ENCODE measurements at places on chromosomes 3 and 15.

GRCh38 chr3:12117473-12117872 is 41.2 kb downstream of the TIMP4 start:
- DNase-seq, result no peak
- H3K27me3 ChIP-seq, result no peaks in the 10 kb centered on the region
- H3K27ac ChIP-seq, result no peak overlapping the region
- no peaks in the 10 kb centered on the region for H3K36me3 ChIP-seq

GRCh38 chr3:109643590-109643989 is 306.2 kb upstream of the DPPA4 start:
- H3K36me3 ChIP-seq, result no peaks in the 10 kb centered on the region
- H3K27me3 ChIP-seq, result no peaks in the 10 kb centered on the region
- H3K4me1 ChIP-seq, result no peaks in the 10 kb centered on the region
- H3K27ac ChIP-seq, result no peak overlapping the region
- H3K4me3 ChIP-seq, result no peak overlapping the region
- no peak for DNase-seq

GRCh38 chr3:93910097-93910496 is 63.6 kb downstream of the PROS1 start:
- DNase-seq, result no peak
- H3K27me3 ChIP-seq, result no peaks in the 10 kb centered on the region
- H3K27ac ChIP-seq, result no peak overlapping the region

DNA sequence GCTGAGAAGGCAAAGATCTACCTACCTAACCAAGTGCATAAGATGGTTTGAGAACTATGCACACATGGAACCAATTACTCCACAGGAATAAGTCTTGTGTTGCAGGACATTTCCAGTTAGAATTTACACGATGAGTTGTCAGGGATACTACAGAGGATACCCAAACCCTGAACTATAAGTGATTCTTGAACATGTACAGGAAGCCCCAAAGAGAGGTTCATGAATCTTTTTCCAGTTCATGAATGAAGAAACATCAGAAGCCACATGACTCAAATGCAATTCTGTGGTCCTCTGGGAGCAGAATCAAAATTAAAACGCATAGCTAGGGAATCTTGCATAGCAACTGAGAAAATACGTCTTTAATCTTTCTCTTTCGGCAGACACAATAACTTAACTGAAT is 114.1 kb upstream of the LMCD1 start:
- no peak for DNase-seq
- H3K36me3 ChIP-seq, result no peaks in the 10 kb centered on the region
- H3K4me3 ChIP-seq, result no peak overlapping the region
- no peak overlapping the region for H3K27ac ChIP-seq

DNA sequence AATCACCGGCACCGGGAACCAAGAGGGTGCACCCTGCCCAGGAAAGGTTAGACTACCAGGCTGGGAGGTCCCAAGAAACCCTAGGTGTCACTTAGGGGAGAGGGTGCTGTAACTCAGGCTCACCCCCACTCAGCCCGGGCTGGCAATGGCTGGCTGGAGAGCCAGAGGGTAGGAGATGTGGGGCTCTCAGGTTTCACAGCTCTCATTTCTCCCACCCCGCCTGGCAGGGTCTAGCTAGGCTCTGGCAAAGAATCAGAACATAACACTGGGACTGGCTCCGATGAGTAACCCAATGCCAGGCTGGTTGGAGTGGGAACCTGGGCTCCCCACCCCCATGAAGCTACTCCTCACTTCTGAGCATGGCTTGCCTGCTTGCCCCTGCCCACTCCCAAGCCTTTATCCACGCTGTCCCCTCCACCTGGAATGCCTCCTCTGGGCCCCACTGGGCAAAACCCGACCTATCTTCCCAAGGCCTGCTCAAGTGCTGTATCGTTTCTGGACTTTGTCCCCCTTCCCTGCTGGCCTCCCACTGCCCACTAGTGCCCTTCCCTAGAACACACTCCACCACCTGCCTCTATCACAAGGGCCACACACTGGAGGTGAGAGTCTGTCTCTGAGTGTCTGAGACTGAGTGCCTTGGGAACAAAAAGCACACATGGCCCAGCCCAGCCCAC is 2.0 kb downstream of the CIB2 start:
- no peak overlapping the region for H3K27ac ChIP-seq
- no peaks in the 10 kb centered on the region for H3K27me3 ChIP-seq

DNA sequence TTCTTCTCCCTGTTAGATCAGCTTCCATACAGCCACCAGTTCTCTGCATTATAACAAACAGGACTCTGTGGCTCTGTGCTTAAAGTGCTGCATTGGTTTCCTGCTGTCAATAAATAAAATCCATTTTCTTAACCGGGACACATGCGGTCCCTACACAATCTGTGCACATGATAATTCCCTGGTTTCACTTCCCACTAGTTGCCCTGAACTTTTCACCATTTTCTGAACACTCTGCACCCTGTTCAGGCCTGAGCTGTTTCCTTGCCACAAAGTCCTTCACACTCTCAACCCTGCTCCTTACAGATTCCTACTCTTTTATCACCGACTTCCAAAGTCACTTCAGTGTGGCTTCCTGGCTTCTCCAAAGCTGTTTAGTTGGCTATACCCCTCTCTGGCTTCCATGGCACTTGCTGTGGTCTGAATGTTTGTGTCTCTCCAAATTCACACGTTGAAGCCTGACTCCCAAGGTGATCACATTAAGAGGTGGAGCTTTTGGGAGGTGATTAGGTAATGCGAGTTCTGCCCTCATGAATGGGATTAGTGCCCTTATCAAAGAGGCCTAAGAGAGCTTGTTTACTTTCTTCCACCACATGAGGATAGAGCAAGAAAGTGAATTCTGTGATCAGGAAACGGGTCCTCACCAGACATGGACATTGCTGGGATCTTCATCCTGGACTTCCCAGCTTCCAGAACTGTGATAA is 233.4 kb downstream of the CHST2 start:
- no peaks in the 10 kb centered on the region for H3K36me3 ChIP-seq
- H3K4me1 ChIP-seq, result peaks cover 12% of the 10 kb centered on the region
- no peak overlapping the region for H3K27ac ChIP-seq
- H3K4me3 ChIP-seq, result no peak overlapping the region
- H3K27me3 ChIP-seq, result no peaks in the 10 kb centered on the region

- H3K4me1 ChIP-seq, result no peaks in the 10 kb centered on the region
- H3K27ac ChIP-seq, result no peak overlapping the region
- no peak for DNase-seq
- no peak overlapping the region for H3K4me3 ChIP-seq
These were observed 65.9 kb downstream of the BTD start for GRCh38 chr3:15667484-15667883.

DNA sequence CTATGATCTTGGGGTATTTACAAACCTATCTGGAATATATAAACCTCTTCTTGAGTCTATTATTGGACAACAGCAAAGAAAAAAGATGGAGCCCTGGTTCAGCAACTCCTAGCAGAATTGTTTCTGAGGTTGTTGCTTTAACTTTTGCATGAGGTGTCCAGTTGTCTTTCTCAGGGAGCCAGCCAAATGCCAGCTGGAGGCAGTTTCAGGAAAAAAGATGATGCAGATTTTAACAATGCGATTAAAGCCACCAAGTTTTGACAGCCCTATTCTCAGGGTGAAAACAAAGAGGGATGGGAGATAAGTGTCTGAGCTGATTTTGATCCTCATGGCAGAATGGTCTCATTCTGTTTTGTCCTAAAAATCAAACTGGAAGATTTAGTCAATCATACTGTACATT is 181.6 kb upstream of the RASGRP1 start:
- H3K36me3 ChIP-seq, result no peaks in the 10 kb centered on the region
- DNase-seq, result no peak
- H3K4me3 ChIP-seq, result no peak overlapping the region
- H3K4me1 ChIP-seq, result no peaks in the 10 kb centered on the region
- H3K27ac ChIP-seq, result no peak overlapping the region

DNA sequence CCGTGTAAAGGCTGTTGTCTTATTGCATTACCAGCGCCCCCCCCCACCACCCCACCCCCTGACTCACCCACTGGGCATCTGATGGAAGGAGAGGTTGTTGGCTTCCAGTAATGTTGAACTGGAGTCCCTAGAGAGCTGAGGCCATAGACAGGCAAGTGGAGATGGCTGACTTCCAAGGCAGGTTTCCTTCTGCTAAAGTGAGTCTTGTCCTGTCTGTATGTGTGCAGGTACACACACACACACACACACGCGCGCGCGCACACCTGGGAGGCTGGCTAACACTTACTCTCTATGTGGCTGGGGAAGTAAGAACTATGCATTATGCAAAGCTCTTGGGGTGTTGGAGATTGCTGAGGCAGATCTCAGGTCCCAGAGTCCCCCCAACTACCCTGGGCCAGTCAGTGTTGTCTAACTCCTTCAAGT is 1.6 kb upstream of the KY start:
- H3K4me1 ChIP-seq, result peaks cover 3% of the 10 kb centered on the region
- H3K4me3 ChIP-seq, result no peak overlapping the region
- no peaks in the 10 kb centered on the region for H3K36me3 ChIP-seq

- no peaks in the 10 kb centered on the region for H3K27me3 ChIP-seq
- no peak for DNase-seq
- no peaks in the 10 kb centered on the region for H3K4me1 ChIP-seq
These were observed 69.2 kb downstream of the FRMD5 start for GRCh38 chr15:44125879-44126278.

GRCh38 chr15:66016199-66016598 is 146.9 kb downstream of the RAB11A start:
- no peaks in the 10 kb centered on the region for H3K4me1 ChIP-seq
- no peak for DNase-seq
- H3K4me3 ChIP-seq, result no peak overlapping the region
- H3K27ac ChIP-seq, result no peak overlapping the region
- no peaks in the 10 kb centered on the region for H3K27me3 ChIP-seq

- no peak overlapping the region for H3K4me3 ChIP-seq
- no peaks in the 10 kb centered on the region for H3K4me1 ChIP-seq
- H3K27me3 ChIP-seq, result no peaks in the 10 kb centered on the region
- no peaks in the 10 kb centered on the region for H3K36me3 ChIP-seq
- H3K27ac ChIP-seq, result no peak overlapping the region
These were observed 41.2 kb downstream of the IMPG2 start for GRCh38 chr3:101279162-101279561.

DNA sequence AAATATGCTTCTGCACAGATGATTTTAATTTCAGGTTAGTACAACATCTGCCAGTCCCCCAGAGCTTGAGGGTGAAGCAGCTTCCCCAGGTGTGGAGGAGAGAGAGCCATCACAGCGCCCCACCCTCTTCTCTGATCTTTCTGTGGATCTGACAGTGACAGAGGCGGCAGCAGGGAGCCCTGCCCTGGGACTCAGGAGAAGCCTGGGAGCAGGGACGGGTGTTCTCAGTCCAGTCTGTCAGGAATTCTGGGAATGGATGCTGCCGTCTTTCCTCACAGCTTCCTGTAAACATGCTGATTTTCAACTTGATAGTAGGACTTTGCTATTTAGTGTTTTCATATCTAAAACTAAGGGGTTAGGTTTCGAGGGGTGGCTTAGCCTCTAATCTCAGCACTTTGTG is 11.4 kb upstream of the RAB8B start:
- H3K4me3 ChIP-seq, result no peak overlapping the region
- no peak for DNase-seq
- no peaks in the 10 kb centered on the region for H3K4me1 ChIP-seq
- no peaks in the 10 kb centered on the region for H3K27me3 ChIP-seq
- H3K27ac ChIP-seq, result no peak overlapping the region

DNA sequence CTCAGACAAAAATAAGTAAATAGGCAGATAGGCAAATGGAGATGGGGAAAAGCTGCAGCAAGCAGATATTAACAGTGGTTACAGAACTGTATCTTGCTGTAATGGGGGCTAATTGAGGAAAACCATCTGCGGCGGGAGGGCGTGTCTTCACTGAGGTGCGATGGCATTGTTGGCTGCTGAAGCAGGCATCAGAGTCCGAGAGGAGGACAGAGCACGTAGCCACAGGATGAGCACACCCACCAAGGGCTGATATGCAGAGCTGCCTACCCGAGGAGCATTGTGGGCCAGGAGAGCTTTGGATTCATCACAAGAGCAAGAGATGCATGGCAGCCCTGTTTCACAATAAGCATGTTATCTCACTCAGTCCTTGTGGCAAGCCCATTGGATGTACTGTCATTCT is 30.4 kb downstream of the CHRNA7 start:
- no peaks in the 10 kb centered on the region for H3K36me3 ChIP-seq
- DNase-seq, result no peak
- H3K4me3 ChIP-seq, result no peak overlapping the region
- H3K4me1 ChIP-seq, result no peaks in the 10 kb centered on the region

GRCh38 chr3:58719684-58720083 is 53.1 kb upstream of the FAM3D start:
- H3K27me3 ChIP-seq, result no peaks in the 10 kb centered on the region
- H3K36me3 ChIP-seq, result no peaks in the 10 kb centered on the region
- no peak overlapping the region for H3K4me3 ChIP-seq
- DNase-seq, result no peak
- no peak overlapping the region for H3K27ac ChIP-seq

DNA sequence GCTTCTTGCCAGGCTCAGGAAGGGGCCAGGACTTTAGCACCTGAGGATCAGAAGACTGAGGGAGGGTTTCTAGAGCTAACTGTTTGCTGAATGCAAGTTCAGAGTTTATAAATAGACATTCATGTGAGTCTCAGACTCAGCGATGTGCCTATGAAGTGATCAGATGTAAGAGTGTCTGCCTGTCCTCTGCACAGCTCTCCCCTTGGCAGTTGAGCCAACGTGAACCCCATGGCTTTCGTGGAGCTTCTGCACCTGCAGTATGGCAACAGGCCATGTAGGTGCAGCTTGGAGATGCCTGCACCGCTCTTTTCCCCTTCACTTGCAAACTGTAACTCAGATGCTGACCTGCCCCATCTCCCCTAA is 141.9 kb downstream of the CHDH start:
- H3K36me3 ChIP-seq, result no peaks in the 10 kb centered on the region
- no peak for DNase-seq
- peaks cover 8% of the 10 kb centered on the region for H3K4me1 ChIP-seq
- H3K27me3 ChIP-seq, result no peaks in the 10 kb centered on the region

- no peaks in the 10 kb centered on the region for H3K4me1 ChIP-seq
- H3K36me3 ChIP-seq, result no peaks in the 10 kb centered on the region
- no peak overlapping the region for H3K4me3 ChIP-seq
- no peaks in the 10 kb centered on the region for H3K27me3 ChIP-seq
- DNase-seq, result no peak
- no peak overlapping the region for H3K27ac ChIP-seq
These were observed 302.2 kb upstream of the NR2E3 start for GRCh38 chr15:71508081-71508682.

GRCh38 chr3:27431116-27431515 is 53.1 kb downstream of the SLC4A7 start:
- H3K27ac ChIP-seq, result no peak overlapping the region
- no peaks in the 10 kb centered on the region for H3K36me3 ChIP-seq
- no peak for DNase-seq
- H3K4me1 ChIP-seq, result no peaks in the 10 kb centered on the region

- no peak overlapping the region for H3K27ac ChIP-seq
- no peak overlapping the region for H3K4me3 ChIP-seq
- no peaks in the 10 kb centered on the region for H3K27me3 ChIP-seq
- H3K4me1 ChIP-seq, result peaks cover 4% of the 10 kb centered on the region
These were observed 94.1 kb downstream of the MYH15 start for GRCh38 chr3:108416111-108416869.

DNA sequence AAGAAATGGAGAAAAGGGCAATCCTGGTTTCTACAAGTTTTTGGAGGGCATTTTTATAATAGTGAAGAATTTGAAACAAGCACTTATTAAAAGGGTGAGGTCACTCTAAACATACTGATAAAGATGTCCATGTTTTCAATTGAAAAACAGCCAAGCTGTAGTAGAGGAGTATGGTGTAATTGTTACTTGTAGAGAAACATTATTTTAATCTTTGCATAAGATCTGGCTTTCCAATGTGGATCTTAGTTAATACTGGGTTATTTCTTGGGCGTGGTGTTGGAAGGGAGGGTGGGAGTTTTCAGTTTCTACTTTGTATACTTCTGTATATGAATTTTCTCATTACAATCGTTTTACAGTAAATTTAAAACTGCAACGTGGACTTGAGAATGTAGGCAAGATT is 22.8 kb downstream of the MORF4L1 start:
- H3K27me3 ChIP-seq, result no peaks in the 10 kb centered on the region
- DNase-seq, result no peak
- H3K4me3 ChIP-seq, result no peak overlapping the region
- H3K36me3 ChIP-seq, result peaks cover 73% of the 10 kb centered on the region
- H3K4me1 ChIP-seq, result no peaks in the 10 kb centered on the region

Measured in pancreas (tissue), 10 donors.